Mammary epithelial cell (primary cell): ENCODE measurements at places on chromosomes 5 and 9. TPM values are rescaled to one million over a fixed set of nuclear protein-coding genes. Genes with fewer than 3 reads are reported as not detected.

GRCh38 chr9:129735546-129735945, 17.3 kb downstream of the PTGES start:
- no peak for DNase-seq

The STK32A gene
- 2.7 TPM for total RNA-seq

The SLC46A2 gene
- total RNA-seq = not detected in 2 replicates

The LHX6 gene
- total RNA-seq = 7.9 and 22.3 TPM in 2 replicates

The CAMK4 gene
- 1.5 TPM for total RNA-seq

DNA sequence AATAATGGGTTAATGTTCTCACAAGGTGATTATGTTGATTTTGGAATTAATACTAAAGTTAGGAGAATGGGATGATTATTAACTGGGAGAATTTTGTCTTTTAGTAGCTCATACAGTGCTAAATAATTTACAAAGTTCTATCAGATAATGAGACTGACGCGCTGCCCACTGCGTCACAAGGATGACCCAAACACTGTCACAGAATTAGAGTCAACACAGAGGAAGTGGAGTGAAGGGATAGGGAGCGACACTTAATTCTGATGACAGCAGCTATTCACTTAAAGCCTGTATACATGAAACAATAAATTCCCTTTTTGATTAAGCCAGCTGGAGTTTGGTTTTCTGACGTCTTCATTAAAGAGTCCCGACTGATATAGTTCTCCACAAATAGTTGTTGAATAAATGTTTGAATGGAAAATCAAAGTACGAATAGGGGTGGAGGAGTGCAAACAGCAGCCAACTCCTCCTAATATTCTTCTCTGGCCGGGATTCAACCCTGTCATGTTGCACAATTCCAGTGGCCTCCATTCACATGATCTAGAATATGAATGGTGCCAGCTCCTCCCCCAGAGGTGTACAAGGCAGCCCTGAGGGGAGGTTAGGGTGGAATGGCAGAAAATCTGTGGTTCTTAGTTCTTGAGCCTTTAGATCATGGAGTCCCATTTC, 140.3 kb downstream of the PCSK1 start:
- DNase-seq = no peak
